Stimulated activated CD4-positive, alpha-beta T cell treated with anti-CD3 and anti-CD28 coated beads, Interleukin-1b, Interleukin-23, amount 100 ng/mL, for 1 hour (primary cell): ENCODE measurements at places on chromosomes 3 and 15.

GRCh38 chr3:196947136-196947859, 5.0 kb upstream of the NCBP2 start:
- no peak for DNase-seq

DNA sequence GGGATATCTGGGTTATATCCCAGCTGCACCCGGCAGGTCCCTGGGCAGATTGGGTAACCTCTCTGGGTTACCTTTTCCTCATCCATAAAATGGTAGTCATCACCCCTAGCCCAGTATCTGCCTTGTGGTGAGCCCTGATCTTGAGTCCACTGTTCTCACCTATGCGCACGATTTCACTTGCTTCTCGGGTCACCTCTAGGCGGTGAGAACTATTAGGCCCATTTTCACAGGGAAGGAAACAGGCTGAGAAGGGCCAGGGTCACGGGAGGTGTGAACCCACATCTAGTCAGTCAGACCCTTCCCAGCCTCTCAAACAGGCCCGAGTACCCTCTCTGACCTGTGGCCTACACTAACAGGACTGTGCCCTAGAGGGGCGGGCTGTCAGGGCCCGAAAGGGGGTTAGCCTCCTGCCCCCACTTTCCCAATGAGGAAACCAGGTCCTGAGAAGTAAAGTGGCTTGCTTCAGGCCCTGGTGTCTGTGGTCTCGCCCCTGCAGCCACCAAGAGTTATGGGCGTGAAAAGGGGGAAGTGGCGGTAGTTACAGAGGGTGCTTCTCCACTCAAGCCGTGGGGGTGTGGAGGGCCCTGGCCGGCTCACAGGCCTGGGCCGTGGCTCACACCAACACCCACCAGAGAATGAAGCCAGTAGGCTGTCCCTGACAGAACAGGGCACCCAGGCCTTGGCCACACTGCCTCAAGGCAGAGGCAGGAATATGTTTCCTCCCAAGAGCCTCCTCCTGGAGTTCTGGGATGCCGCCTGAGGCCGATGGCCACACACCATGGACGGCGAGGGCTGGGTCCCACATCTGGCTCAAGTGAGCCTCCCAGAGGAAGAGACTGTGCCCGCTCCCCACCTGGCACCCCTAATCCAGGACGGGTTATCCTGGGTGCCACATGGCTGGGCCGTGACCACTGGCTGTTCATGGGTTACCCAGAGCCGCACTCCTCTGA, 19.5 kb downstream of the PSTPIP1 start:
- DNase-seq: no peak

DNA sequence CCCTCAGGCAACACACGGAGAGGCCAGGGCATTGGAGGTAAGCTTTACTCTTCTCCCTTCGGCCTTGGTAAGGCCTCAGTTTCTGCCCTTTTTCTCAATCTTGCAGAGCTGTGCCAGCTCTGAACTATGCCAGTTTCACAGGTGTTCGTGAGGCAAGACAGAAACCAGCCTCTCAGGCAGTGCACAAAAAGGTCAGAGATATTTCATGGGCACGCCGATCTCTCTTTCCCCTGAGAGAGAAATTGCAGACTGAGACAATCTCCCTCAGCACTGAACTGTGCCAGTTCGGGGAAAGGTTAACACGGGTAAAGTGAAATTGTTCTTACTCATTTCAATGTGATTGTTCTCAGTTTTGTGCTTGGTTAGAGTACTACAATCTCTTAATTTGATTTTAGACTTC, 88.5 kb downstream of the GMNC start:
- DNase-seq: no peak

DNA sequence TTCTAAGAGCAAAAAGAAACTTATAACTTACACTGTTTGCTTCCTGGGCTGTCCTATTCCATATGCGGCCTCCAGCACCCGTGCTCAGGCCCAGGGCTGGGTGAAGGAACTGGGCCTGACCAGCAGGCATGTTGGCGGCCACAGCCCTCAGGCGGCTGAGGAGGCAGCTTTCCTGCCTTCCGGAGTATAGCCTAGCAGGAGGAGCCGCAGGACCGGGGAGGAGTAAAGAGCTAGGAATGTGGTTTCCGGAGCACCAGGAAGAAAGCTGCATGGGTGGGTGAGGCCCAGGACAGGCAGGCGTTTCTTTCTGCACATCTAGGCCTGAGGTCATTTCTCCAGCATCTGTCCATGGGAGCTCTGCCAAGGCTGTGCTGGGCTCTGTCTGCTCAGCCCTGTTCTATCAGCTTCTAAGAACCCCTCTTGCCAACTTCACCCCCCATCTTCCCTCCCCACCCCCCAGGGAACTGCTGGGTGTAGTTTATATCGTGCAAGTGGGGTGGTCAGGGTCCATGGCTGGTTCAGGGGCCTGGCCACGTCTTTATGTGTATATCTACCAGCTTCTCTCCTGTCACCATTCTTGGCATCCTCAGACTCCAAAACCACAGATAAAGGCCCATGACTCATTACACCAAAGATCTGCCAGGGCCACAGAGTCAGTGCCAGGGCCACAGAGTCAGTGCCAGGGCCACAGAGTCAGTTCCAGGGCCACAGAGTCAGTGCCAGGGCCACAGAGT, 7.8 kb upstream of the KIF7 start:
- DNase-seq: no peak

- no peak for DNase-seq
These were observed 24.7 kb downstream of the NPTN start for GRCh38 chr15:73608475-73608874.

- DNase-seq: no peak
These were observed 305.9 kb upstream of the ARRDC4 start for GRCh38 chr15:97654481-97655076.

- no peak for DNase-seq
These were observed 24.0 kb downstream of the OSBPL10 start for GRCh38 chr3:31957106-31957505.

DNA sequence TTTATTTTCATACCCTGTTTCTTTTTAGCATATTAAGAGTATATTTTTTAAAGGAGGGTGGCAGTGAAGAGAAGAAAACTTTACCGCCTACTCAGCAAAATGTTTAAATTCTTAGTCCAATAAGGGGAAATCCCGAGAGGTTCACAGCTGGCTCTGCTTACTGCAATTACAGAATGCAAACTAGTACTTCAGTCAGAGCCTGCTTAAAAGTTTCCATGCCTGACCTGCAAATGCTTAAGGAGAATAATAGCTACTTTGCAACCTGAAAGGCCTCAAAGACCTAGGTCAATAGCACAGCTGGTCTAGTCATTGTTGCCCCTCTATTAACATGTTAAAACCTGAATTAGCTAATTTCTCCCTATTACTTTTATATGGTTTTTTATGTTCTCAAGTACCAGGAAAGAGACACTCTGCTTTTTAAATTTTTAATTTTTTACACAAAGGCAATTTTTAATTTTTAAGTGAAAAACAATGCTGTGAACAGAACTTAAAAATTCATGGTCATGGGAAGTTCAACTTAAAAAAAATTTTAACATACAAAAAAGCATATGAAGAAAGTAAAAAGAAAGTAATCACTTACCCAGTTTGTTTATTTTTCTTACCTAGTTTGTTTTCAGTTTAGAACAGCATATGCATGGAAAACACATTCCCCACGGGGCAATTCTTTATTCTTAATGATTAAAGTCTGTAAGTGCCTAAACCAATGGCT, 79.2 kb downstream of the P3H2 start:
- DNase-seq: no peak

- no peak for DNase-seq
These were observed 2.0 kb upstream of the HYAL2 start for GRCh38 chr3:50324351-50325112.

DNA sequence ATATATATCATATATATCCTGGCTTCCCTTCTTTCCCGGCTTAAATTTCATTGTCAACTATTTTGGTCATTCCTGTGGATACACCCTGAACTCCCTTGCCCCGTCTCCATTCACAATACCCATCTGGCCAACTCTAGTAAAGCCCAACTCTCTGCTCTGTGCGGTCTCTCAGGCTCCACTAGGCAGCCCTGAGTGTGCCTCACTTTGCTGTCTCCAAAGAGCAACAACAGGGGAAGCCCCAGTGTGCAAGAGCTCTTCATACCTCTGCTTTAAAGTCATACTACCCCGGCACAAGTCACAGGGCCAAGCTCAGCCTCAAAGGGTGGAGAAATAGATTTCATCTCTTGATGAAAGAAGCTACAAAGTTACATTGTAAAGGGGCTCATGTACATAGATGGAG, 18.9 kb upstream of the FEM1B start:
- DNase-seq: no peak

GRCh38 chr15:65824941-65825544, 33.0 kb upstream of the DENND4A start:
- DNase-seq: no peak

GRCh38 chr3:161637559-161637958, 141.0 kb downstream of the OTOL1 start:
- no peak for DNase-seq

GRCh38 chr15:24943361-24943760, 11.4 kb upstream of the SNRPN start:
- DNase-seq: no peak

GRCh38 chr3:154835639-154836038, 244.5 kb upstream of the MME start:
- no peak for DNase-seq
